ENCODE measurements at places on chromosomes 12 and 14. TPM values are rescaled to one million over a fixed set of nuclear protein-coding genes. Genes with fewer than 3 reads are reported as not detected.
A peak's percentile ranks its signal among the peaks of the same experiment; 100 is the strongest.

DNA sequence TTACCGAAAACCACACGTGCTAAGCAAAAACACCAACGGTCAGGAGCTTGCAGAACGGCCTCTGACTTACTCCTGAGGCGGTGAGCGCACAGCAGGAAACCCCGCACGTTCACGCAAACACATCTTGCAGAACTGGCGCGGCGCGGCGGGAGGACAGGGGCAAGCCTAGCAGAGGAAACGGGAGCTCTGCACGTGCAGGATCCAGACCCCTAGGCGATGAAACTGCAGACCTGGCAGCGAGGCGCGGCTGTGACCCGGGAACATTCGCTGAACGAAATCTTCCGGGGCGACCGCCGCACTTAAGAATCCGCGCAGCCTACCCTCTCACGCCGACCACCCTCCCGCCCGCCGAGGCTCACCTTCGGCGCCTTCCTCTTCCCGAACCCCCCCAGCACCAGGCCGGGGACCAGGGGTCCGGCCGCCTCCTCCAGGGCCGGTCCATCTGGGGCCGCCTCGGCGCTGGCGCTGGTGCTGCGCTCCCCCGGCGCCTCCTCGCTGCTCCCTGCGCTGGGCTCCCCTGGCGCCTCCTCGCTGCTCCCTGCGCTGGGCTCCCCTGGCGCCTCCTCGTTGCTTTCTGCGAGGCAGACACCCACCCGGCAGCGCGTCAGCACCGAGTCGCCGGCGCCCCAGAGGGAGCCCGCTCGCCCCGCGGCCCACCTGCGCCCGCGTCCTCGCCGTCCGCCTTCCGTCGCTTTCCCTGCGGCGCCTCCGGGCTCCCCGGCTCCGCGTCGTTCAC lies 615 bp downstream of the DDX51 start:
- H3K36me3 ChIP-seq = peaks cover 63% of the 10 kb centered on the region
- H3K4me1 ChIP-seq = peaks cover 11% of the 10 kb centered on the region
- no peaks in the 10 kb centered on the region for H3K27me3 ChIP-seq
- DNase-seq = no peak
- H3K27ac ChIP-seq = no peak overlapping the region

GRIP1 gene
- 3.5 TPM for total RNA-seq

DNA sequence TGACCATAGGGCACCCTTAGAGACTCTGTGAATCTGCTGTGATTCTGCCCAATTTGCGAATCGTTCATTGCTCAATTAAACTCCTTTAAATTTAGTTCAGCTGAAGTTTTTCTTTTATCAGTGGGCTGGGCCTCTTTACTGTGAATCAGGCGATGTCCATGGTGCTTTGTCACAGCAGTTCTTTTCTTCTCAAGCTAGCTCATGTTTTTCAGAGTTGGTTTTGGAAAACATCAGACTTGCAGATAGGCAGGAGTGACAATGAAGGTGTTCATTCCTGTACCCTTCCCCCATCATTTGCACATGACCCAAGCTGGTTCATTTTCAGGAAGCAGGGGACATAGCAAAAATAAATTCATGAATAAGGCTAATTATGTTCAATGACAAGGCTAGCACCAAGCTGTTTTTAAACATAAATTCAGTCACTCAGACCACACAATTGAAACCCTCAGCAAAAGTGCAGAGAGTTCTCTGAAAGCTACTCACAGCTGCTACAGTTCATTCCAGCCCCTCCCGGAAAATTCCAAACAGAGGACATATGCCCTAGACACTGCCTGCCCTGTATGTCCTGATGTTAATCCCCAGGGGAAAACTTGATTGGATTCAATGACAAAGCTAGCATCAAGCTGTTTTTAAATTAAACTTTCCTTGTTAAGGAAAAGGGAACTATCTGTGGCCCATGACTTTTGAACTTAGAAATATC lies 383.3 kb downstream of the C12orf75 start:
- no peak overlapping the region for H3K4me3 ChIP-seq
- H3K36me3 ChIP-seq = no peaks in the 10 kb centered on the region
- no peaks in the 10 kb centered on the region for H3K4me1 ChIP-seq
- H3K27me3 ChIP-seq = no peaks in the 10 kb centered on the region
- DNase-seq = no peak

GRCh38 chr12:6140651-6141447 lies 16.4 kb upstream of the VWF start:
- peaks cover 8% of the 10 kb centered on the region for H3K27me3 ChIP-seq
- H3K36me3 ChIP-seq = no peaks in the 10 kb centered on the region
- peaks cover 32% of the 10 kb centered on the region for H3K4me1 ChIP-seq
- peak overlapping the region; percentile 69 for H3K27ac ChIP-seq
- H3K4me3 ChIP-seq = no peak overlapping the region

DNA sequence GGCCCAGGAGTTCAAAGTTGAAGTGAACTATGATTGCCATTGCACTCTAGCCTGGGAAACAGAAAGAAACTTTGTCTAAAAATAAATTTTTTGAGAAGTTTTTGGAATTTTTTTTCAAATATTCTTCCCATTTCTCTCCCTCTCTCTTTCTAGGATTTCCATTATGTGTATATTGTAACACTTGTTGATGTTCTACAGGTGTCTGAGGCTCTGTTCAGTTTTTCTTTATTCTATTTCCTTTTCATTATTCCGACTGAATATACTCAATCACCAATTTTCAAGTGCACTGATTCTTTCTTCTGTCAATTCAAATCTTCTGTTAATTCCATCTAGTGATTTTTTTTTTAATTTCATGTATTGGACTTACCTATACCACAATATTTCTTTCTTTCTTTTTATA lies 48.3 kb upstream of the SLC6A15 start:
- H3K36me3 ChIP-seq = no peaks in the 10 kb centered on the region
- DNase-seq = no peak

ENDOU gene
- not detected for total RNA-seq

DNA sequence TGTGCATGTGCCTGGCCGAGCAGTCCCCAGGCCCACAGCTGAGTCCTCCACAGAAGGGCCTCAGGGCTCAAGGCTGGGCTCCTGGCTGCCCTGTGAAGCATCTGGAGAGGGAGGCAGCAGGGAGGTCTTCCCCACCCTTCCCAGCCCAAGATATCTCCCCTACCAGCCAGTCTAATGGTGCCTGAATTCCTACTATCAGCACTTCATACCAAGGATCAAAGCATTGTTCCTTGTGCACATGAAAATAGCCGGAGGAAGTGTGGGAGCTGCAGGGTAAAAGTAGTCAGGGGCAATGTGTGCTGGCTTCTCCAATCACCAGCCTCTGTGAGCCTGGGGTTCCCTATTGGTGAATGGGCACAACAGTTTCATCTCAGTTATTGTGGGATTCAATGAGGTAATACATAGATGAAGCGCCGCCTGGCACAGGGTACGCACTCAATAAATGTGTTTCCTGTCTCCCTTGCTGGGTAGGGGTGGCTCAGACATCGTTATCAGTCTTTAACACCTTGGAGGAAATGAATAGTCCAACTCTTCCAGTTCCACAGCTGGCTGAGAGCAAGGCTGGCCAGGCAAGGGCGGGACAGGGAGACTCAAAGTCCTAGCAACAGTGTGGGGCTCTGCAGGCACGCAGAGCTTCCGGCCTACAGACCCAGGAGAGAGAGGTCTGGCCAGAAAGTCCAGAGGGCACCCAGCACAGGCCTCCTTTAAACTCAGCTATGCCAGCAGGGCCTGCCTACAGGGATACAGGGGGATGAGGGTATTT lies 39.1 kb upstream of the PNMA1 start:
- H3K4me1 ChIP-seq = peaks cover 96% of the 10 kb centered on the region
- H3K36me3 ChIP-seq = peaks cover 3% of the 10 kb centered on the region
- H3K4me3 ChIP-seq = peak overlapping the region; percentile 66
- peak overlapping the region; percentile 90 for H3K27ac ChIP-seq
- H3K27me3 ChIP-seq = no peaks in the 10 kb centered on the region

DNA sequence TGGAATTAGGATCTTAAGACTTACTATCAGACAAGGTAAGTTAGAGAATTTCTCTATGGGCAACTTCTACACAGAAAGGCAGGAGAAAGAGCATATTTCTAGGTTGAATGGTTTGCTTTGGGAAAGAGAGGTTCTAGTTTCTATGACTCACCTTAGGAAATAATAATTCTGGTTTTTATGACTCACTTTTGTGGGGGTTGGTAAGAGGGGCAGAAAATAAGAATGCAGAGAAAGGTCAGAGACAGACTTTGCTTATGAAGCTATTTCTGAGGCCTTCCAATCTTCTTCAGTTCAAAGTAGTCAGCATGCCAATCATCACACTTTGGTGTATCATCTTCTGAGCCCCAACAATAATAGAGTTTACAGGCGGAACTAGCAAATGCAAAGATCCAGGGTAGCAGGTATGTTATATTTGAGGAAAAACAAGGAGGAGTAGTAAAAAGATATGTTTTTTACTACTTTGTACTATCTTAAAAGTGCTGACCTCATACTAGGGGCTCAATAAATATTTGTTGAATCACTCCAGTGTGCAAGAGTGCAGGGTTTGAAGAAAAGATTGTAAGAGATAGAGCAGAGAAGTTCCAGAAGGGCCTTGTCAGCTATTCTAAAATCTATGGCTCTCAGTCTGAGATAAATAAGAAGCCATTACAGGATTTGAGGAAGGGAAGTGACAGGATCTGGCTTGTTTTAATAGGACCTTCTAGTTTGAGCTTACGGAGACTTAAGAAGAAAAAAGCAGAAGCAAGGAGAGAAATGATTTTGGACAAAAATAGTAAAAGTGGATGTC lies 56.7 kb upstream of the LRFN5 start:
- H3K36me3 ChIP-seq = no peaks in the 10 kb centered on the region
- H3K4me3 ChIP-seq = no peak overlapping the region
- DNase-seq = no peak
- H3K27ac ChIP-seq = no peak overlapping the region
- no peaks in the 10 kb centered on the region for H3K4me1 ChIP-seq

RHNO1 gene
- 25.7 TPM for total RNA-seq

DNA sequence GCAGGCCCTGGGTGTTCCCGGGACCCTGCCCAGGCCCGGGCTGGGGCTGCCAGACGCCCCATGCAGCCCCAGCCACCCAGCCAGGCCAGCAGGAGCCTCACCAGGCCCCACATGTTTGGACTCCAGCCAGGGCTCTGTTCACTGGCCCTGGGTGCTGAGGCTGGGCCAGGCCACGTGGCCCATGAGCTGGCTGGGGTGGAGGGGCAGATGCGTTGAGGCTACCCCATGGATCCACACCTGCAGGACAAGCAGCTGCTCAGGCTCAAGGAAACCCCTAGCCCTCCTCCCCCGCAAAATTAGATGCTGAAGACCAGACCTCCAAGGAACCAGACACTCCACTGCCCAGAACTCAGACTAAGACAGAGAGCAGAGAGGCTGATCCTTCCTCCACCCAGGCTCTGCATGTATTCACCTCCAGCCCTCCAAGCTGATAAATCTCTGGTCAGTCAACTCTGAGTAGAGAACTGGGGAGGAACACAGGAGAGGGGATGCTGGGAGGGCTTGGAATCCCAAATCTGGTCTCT lies 1.6 kb downstream of the CDH24 start:
- H3K36me3 ChIP-seq = peaks cover 18% of the 10 kb centered on the region
- no peak for DNase-seq
- no peaks in the 10 kb centered on the region for H3K27me3 ChIP-seq
- H3K27ac ChIP-seq = no peak overlapping the region

WDR20 gene
- total RNA-seq = 53.1 TPM
